Tongue (tissue), 3 donors: ENCODE measurements at places on chromosomes 6 and 20.

DNA sequence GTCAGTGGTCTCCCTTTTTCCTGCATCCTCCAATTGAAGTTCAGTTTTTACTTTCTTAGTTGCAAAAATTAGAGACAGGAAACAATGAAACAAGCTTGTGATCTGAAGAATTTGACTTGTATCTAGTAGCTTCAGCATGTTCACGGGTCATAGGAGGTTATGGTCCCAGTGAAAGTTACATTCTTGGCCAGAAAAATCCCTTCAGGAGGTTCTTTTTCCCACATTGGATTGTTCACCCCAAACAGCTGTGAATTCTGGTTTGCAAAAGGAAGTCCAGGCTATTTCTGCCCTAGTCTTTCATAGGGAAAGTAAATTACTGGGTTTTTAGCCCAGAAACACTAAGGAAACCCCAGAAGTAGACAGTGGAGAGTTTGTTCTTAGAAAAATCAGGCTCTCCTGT is 8.1 kb downstream of the ANKS1A start:
- DNase-seq = no peak

DNA sequence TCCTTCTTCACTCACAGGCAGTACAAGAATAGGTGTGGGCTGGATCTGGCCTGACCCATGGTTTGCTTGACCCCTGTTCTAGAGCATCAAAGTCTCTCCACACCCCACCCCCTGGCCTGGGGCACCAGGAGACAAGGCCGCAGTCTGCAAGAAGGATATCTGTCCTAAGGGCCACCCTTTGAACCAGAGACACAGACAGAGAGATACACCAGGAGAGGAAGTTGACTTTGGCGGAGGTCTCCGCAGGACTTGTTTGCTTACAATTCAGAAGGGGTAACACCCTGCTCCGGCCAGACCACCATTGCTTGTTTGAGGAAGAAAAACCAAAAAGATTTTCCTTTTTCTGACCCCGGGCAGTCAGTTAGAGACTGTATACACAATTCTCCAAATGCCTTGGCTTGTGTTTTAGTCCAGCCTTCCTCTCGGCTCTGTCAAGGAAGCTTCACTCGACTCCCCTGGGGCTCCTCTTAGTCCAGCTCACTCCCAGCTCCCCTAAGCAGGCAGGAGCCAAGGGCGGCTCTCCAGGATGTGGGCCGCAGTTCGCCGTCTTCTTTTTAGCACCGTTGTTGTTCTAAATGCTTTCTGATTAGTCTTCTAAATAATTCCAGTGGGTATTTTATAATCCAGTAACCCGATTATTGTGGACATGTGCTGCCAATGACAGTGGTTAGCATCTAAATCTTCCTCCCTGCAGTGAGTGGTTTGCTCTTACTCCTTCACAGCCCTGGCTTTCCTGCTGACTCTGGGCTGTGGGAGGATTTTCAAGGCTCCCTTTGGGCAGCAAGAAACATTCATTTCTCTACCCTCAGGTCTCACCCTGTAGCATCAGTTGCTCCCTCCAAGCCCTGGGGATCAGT is 58.6 kb upstream of the MRPS10 start:
- peak; percentile 79 for DNase-seq

- no peak for DNase-seq
These were observed 11.0 kb downstream of the SRC start for GRCh38 chr20:37356961-37357371.

DNA sequence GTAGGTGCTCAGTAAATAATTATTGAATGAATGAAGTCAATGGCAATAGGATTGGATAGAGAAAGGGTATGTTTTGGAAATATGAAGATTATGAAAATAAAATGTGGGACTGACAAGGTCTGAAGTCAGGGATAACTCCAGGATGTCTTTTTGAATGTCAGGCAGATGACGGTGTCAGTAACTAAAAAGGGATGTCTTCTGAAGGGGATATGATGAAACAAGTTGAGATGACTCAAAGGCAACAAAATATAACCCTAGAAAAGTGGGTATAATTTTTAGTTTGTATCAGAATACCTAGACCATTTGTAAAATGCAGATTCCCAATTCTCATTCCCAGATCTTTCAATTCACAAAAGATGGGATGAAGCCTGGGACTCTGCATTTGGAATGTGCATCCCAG is 257.3 kb upstream of the SGK1 start:
- DNase-seq = no peak

DNA sequence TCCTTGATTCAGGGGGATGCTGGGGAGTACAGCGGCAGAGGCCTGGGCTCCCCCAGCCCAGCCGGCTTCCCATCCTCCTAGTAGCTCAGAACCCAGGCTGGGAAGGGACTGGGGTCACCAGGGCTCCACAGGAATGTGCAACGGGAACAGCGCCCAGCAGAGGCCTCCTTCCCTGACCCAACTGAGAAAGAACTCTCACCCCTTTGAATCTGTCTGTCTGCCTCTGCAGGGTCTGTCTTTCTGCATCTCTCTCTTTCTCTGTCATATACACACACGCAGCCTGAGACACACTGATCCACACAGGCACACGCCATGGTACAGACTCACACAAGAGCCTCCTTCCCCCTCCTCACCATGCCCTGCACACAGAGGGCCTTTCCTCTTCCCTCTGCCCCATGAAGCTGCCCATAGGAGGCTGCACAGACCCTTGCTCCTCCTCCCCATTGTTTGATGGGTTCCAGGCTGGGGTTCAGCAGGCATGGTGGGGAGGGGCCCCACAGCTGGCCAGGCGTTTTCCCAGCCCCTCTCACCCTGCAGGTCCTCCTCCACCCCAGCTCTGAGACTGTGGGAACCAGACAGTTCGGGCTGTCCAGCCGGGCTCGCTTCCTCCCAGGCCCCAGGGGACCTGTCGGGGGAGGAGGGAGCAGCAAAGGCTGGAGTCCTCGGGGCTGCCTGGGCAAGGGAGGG is 2.8 kb downstream of the FOXS1 start:
- no peak for DNase-seq

DNA sequence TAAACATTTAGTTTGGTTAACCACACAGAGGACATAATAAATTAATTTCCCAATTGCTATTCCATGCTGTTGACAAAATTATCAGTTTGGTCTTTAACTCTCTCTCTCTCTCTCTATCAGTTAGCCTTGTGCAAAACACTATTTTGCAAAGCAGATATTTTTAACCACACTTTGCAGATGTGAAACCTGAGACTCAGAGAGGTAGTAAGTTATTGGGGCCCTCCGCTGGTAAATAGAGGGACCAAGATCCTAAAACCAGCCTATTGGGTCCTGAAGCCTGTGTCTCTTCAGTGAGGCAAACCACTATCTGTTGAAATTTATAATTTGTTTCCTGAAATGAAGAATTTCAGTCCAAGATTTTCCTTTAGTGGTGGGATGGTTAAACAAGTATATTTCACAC is 231.0 kb downstream of the SOD2 start:
- no peak for DNase-seq

DNA sequence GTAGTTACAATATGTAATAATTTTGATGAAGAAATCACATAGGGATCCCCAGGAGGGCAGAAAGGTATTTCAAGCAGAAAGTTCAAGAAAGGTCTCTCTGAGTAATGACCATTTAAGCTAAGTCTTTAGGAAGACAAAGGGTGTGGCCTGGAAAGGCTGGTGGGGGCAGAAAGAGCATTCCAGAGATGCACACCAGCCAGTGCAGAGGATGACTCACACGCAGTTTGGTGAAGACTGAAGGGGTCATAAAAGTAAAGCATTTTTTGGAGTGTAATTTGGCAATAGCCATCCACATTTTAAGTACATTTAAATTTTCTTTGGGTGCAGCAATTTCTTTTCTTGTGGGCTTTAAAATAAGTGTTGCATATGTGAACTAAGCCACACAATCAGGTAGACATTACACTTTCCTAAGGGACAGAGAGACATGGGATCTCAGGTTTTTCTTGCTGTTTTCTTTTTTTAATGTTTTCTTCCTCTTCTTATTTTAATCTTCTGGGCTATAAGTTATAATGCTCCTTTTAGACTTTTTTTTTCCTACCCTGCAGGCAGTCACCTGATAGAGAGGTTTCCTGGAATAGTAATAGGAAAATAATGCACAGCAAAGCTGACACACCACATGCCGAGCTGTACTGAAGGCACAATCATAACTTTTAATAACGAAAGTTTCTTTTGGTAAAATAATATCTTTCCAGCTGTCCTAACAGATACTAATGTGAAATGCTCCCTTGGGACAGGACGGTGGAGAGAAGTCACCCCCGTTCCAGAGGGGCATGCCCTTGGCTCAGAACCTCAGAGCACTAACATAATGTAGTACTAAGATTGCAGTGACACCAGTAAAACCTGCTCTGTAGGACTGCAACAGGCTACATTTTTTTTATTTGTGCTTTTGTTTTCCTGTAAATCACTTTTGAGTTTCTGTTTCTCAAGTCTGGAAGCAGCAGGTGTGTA is 49.6 kb upstream of the PTPRK start:
- DNase-seq = peak; percentile 3

GRCh38 chr6:49151461-49151860 is 311.6 kb downstream of the MMUT start:
- DNase-seq = no peak

GRCh38 chr6:69311888-69312287 is 484.9 kb downstream of the LMBRD1 start:
- DNase-seq = no peak

GRCh38 chr20:1165521-1165920 is 19.3 kb downstream of the TMEM74B start:
- DNase-seq = no peak

- no peak for DNase-seq
These were observed 595.5 kb downstream of the KIF16B start for GRCh38 chr20:15977758-15978157.

DNA sequence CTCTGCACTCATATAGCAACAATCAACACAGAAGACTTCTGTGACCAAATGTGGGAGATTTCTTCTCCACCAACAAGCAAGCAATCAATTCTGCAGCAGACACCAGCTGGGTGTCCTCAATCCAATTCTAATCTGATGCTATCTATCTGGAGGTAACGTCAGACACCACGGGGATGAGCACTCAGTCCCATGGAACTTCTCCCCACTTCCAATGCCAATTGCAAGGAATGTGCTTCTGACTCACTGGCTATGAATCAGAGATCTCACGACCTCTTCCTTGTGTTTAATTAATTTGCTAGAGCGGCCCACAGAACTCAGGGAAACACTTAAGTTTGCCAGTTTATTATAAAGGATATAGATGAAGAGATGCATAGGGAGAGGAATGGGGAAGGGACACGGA is 103.5 kb upstream of the SIRPG start:
- no peak for DNase-seq
